ENCODE measurements at places on chromosomes 7 and 10.

DNA sequence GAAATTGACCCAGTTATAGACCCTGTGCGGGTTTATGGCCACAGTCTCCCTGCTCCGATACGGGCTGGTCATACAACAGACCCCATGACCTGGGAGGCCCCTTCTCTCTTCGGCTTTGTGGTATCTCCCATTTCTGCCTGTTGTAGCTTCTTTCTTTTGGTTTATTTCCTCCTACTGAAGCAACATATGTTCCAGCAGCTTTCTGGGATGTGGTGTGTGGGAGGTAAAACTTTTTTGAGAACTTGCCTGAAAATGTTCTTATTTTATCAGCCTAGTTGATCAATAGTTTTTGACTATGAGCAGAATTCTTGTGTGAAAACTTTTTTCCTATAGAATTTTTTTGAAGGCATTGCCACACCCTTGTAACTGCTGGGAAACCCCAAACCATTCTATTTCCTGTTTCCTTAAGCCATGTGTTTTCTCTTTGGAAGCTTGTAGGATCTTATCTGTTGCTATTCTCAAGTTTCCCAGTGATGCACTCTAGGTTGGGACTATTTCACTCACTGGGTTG, 80.0 kb downstream of the DAGLB start:
- no peak for DNase-seq

DNA sequence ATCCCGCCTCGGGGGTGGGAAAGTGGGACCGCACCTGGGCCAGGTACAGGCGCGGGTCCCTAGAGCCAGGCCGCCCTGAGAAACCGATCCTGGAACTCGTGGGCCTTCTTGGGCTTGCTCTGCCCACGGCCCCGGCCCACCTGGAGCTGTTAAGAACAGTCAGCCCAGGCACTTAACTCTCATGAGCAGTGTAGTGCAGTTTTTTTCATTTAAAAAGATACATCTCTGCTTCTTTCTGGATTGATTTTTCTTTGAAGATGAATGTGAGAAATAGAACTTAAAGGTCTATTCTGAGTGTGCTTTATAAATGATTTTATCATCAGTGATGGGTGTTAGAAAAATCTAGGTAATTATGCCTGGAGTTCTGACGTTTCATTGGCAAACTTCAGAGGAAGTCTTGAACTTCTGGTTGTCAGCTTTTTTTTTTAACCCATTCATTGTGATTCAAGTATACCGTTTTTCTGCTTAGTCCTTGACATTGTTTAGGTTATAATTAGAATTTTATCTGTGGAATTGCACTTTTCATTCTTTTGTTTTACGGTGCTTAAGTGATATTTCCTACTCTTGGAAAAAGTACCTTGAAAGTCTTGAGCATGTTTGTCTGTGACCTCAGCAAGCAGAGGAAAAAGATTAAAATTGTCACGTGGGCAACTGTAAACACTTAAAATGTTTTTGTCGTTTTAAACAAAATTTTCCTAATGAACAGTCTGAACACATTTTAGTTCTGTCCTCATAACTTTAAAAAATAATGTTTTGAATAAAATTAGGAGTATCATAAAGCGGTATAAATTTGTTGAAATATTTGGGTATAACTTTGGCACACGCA, 906 bp downstream of the CDK1 start:
- DNase-seq: no peak

GRCh38 chr7:82390936-82391335, 52.6 kb downstream of the CACNA2D1 start:
- DNase-seq: no peak

DNA sequence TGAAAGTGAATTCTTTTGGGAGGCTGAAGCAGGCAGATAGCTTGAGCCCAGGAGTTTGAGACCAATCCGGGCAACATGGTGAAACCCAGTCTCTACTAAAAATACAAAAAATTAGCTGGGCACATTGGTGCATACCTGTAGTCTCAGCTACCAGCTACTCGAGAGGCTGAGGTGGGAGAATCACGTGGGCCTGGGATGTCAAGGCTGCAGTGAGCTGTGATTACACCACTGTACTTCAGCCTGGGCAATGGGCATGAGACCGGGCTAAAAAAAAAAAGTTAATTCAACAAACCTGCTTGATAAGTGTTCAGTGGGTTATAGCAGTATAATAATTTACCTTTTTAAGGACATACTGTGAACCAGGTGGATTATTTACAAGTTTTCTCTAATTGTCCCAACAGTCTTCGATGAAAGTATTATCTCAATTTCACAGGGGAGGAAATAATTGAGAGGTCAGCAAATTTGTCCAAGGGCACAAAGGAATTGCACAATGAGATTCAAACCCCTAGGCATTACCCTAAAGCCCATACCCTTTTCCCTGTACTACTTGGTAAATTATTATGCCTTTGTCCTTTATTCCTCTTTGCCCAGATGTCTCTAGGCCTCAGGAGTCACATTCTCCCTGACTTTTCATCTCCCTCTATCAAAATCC, 13.1 kb upstream of the DLD start:
- no peak for DNase-seq

- DNase-seq: no peak
Observed at GRCh38 chr7:83731154-83731553, 82.2 kb upstream of the SEMA3E start.

GRCh38 chr7:45278763-45279398, 121.3 kb downstream of the RAMP3 start:
- DNase-seq: no peak

DNA sequence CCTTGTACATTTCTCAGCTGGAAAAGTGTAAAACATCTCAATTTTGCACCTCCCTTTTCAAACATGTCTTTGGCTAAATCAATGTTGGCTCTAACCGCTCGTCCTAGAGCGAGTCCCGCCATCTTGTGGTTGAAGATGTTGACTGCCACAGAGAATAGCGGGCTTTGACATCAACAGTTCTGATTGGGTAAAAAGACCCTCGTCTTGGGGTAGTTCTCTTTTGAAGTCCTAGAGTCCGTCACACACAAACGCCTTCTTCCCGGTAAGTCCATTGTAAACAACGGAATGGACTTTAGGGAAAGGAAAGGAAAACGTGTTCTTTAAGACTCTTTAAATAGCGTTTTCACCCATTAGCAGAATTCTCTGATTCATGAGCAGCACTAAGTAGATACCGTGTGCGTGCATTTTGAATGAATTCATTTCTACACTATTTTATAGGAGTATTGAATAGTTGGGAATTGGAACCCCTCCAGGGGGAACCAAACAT, 452 bp upstream of the RPP30 start:
- DNase-seq: peak; percentile 33

- no peak for DNase-seq
Observed at GRCh38 chr7:73435471-73436009, 2.0 kb downstream of the FZD9 start.

- no peak for DNase-seq
Observed at GRCh38 chr7:35716038-35716803, 21.3 kb upstream of the HERPUD2 start.

DNA sequence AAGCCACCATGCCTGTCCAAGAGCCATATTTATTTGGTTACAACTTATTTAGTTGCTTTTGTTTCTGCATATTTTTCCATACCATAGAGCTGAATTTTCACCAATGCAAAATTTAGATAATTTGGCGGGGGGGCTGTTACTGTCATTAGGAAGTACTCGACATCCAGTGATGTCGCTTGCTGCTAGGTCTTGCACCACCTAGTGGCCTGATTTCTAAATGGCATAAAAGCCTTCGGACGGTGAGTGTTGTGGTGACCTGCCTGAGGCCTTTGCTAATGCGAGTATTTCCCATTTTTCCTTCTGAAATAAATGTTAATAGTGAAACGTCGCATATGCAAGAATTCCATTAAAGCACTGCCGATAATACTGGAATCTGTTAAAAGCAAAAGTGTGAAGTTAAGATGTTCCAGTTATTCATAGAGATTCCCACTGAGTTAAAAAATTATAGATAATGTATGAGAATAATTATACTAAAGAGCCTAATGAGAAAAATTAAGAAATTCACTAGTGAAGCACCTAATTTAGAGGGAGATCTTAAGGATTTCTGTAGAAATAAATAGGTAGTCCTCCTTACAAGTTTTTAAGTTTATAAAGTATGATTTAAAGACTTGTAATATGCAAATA, 86.1 kb upstream of the DNAJB6 start:
- peak; percentile 41 for DNase-seq

DNA sequence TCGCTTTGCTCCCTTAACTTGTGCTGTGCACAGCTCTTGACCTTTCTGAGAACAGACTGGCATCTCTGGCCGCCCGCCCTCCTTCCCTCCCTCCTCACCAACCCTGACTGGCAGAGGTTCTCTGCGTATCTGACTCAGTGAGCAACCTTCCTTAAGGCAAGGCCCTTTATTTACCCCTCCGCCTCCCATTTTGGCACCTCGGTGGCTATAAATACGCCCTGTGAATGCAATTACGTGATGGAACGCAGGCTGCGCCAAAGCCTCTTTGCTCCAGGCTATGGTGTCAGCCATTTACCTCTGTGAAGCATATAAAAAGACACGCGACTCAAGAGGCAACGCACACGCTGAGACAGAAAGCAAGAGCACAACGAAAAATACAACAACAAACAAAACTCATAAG, 764.3 kb downstream of the SUGCT start:
- no peak for DNase-seq

GRCh38 chr7:123681561-123681960, 25.9 kb downstream of the LMOD2 start:
- DNase-seq: no peak

- DNase-seq: no peak
Observed at GRCh38 chr7:106069471-106070200, 42.5 kb downstream of the SYPL1 start.

DNA sequence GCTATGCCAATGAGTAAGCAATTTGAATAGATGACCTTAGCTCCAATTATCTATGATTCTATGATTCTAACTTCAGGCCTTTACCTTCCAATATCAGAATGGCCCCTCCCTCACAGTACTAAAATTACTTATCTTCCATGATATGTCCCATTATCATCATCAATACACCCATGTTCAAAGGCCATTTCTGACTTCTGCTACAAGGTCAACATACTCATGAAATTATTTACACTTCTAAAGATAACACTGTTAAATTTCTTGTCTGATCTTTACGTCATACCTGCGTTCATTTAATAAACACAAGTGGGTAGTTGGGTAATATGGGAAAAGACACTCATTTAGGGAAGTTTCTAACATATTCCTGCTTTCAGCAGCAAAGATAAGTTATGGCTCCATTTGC, 21.2 kb downstream of the IMMP2L start:
- no peak for DNase-seq

- DNase-seq: no peak
Observed at GRCh38 chr10:92240289-92241157, 50.4 kb downstream of the CPEB3 start.

Data from activated CD4-positive, CD25-positive, alpha-beta regulatory T cell treated with anti-CD3 and anti-CD28 coated beads, Interleukin-2, amount 50 U/mL, for 72 hours (primary cell).